ENCODE measurements at places on chromosomes 16 and 17.

DNA sequence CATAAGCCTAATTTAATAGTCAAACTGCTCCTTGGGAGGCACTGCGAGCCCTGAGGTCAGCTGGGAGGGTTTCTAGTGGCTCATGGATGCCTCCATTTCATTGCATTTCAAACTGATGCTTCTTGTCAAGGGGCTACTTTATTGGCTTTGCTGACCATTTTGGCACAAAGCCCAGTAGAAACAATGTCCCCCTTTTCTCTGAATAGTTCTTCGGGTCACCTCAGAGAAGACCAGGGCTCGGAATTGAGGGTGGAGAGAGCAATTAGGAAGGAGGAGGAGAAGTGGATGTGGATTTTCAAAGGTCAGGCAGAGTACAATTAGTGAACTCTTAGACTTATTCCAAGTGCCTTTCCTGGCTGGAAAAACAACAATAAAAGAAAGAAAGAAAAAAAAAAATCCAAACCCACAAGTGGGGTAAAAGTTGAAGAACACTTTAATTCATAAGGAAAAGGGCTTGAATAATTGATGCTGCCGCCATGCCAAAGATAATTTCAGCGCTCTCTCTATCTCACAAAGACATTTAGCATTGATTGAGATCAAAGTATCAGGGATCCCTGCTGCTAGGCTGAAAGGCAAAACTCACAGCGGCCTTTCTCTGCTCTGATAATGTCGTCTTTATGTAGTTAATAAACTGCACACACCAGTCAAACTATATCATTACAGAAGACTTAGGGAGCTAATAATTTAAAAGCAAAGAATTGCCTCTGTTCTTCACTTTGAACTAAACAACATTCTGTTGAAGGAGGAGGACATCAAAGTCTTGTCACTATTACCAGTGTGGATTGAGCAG is 122.7 kb downstream of the RGS9 start:
- DNase-seq, result no peak

DNA sequence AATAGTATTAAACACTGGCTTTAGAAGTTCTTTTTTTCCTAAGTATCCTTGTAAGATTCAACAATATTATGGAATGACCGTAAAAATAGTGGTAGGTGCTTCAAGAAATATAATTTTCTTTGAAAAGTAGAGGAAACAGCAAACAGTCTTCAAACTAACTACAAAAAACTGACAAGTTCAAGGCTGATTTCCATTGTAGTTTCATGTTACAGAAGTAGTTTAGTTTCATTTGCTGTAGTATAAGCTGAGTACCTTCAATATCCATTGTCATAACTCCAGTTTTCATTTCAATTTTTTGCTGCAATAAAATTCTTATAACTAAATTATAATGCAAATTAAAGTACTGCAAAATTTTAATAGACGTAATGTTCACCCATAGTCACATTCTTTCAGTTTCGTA is 19.3 kb downstream of the PHKB start:
- no peak for DNase-seq

DNA sequence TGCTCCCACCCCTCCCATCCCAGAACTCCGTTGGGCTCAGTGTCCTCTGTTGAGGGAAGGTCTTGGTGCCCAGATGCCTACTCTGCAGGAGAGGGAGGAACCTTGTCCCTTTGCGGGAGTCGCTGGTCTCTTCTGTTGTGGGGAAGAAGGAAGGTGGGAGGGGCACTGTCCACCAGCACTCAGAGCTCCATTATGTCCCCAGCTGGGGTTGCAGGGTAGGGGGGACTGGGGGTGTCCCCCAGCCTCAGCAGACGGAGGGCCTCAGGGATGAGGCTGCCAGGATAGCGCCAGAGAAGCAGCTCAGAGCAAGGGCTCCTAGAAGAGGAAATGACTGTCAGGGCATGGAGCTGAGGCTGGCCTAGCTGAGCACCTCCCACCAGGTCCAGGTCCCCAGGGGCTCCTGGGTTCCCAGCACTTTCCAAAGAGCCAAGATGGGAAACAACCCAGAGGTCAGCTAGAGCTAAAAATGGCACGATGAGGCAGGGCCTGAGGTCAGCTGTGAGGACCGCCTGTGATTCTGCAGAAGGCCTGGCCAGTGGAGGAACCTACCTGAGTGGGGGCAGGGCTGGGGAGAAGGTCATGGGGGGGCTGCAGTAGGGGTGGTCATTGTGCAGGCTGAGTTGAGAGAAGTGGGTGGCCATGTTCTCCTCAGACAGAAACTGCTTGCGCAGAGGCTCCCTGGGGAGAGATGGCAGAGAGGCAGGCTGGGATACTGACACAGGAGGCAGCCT is 893 bp downstream of the HCFC1R1 start:
- no peak for DNase-seq

DNA sequence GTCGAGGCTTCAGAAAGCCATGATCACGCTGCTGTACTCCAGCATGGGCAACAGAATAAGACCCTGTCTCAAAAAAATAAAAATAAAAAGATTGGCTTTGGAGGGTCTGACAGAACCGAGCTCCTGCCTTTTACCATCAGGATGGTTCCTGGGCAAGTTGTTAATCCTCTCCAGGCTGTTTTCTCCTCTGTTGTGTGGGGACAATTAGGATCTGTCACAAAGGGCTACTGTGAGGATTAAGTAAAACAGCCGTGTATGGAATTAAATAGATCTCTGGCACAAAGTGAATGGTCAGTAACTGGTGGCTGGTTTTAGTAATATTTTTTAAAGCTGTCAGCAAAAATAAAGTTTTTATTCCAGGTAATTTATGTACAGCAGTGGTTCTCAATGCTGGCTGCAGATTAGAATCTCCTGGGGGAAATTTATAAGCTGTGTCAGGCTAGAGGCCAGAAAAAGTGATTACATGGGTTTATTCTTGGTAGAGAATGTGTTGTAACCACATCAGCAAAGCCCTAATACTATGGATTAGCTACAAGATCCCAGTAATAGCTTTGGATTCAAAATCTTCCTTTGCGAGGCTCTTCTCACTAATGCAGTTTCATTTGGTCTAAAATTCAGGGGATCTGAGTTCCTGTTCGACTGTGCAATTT is 47.2 kb downstream of the GPRC5B start:
- DNase-seq, result no peak

GRCh38 chr17:36205637-36206485 is 5.0 kb upstream of the CCL4L2 start:
- no peak for DNase-seq

DNA sequence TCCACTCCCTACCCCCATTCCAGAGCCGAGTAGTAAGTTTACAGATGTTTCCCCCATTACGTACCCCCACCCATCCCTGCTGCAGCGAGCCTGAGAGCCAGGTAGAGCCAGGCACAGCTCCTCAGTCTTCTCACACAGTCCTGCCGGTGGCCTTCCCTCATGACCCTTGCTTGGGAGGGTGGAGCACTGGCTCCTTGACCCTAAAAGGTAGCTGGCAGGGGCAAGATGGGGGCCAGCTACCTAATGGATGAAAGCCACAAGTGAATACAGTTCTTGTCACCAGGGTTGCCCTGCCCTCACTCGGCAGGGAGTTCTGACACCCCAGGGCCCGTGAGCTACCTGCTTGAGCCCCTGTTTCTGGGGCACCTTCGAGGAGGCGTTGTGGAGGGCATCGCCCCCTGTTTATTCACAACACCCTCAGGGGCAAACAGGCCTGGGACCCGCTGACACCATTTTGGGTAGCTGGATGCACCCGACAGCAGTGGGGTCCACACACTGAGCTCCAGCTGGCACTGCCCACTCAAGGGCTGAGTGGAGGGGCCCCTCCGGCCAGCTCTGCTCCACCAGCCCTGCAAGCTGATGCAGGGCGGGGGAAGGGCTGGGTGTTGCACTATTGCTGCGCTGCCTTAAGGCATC is 22.2 kb downstream of the ADAM11 start:
- DNase-seq, result no peak

DNA sequence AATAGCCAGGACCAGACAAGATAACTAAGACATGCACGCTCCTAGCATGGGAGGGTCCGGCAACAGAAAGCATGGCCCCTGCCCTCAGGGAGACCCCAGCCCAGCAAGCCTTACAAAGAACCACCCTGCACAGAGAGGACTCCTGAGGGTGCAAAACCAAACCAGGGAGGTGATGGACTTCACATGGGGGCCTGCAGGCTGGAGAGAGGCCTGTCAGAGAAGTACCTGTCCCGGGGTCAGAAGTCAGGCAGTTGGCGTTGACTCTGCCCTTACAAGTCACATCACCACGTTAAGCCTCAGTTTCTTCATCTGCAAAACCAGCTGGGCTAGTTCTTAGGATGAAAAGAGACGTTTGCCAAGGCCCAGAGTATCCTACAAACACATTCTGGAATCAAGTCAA is 4.7 kb downstream of the OTOP2 start:
- DNase-seq, result no peak

- no peak for DNase-seq
Measured at GRCh38 chr17:9839433-9839832, 13.7 kb downstream of the GLP2R start.

GRCh38 chr17:1829216-1829591 is 498 bp downstream of the SMYD4 start:
- no peak for DNase-seq
